ENCODE measurements at places on chromosomes 1 and 21.
A peak's percentile ranks its signal among the peaks of the same experiment; 100 is the strongest.

- peak; percentile 52 for DNase-seq
Observed at GRCh38 chr1:14742181-14742980, 143.9 kb downstream of the KAZN start.

- no peak for DNase-seq
Observed at GRCh38 chr1:222373831-222374602, 173.9 kb downstream of the HHIPL2 start.

- DNase-seq: no peak
Observed at GRCh38 chr1:69952676-69953075, 252.7 kb downstream of the LRRC40 start.

GRCh38 chr21:45384656-45385548 lies 20.1 kb upstream of the COL18A1 start:
- no peak for DNase-seq

- DNase-seq: no peak
Observed at GRCh38 chr1:178101266-178101630, 7.3 kb downstream of the RASAL2 start.

DNA sequence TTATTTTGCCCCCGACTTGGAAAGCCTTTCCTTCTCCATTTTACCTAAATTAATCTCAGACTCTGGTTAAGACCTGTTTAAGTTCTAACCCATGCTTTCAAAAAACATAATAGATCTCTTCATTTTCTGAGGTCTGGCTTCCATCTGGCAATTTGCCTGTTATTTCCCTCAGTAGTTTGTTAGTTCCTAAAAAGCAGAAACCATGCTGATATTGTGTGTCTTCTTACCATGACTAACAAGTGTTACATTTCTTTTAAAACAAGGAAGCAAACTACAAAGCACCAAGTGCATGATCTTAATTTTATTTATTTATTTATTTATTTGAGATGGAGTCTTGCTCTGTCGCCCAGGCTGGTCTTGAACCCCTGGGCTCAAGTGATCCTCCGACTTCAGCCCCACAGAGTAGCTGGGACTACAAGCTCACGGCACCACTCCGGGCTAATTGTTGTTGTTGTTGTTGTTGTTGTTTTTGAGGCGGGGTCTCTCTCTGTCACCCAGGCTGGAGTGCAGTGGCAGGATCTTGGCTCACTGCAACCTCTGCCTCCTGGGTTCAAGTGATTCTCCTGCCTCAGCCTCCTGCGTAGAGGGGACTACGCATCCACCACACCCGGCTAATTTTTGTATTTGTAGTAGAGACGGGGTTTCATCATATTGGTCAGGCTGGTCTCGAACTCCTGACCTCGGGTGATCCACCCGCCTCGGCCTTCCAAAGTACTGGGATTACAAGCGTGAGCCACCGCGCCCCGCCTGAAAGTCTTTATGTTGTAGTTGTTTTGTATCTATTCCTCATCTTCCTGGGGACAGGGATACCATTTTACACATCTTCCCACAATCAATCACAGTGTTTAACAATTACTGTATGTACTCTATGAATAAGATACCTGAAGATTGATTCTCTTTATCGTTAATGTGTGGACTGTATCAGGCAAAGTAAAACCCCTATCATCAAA lies 1.3 kb upstream of the PATJ start:
- no peak for DNase-seq
